OCI-LY7 (cell line): ENCODE measurements at places on chromosomes 7 and 10.

DNA sequence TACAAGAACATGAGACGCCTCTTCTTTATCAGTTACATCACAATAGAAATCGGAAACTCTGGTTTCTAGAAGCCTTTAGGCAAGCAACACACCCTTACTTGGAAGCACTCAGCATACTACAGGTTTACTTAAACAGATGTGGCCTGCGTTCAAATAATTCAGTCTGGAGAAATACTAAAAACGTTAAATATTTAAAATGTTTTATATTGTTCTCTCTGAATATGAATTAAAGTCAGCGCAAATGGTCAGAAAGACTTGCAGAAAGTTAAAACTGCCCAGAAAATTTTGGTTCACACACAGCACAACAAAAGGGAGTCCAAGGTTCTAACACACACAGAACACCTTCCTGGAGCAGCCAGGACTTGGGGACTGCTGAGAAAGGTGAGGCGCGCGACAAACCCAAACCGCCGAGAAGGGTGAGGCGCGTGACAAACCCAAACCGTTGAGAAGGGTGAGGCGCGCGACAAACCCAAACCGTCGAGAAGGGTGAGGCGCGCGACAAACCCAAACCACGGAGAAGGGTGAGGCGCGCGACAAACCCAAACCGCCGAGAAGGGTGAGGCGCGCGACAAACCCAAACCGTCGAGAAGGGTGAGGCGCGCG, 25.8 kb downstream of the ESYT2 start:
- no peak for DNase-seq

GRCh38 chr7:105980645-105981396, 17.8 kb downstream of the CDHR3 start:
- no peak for DNase-seq

DNA sequence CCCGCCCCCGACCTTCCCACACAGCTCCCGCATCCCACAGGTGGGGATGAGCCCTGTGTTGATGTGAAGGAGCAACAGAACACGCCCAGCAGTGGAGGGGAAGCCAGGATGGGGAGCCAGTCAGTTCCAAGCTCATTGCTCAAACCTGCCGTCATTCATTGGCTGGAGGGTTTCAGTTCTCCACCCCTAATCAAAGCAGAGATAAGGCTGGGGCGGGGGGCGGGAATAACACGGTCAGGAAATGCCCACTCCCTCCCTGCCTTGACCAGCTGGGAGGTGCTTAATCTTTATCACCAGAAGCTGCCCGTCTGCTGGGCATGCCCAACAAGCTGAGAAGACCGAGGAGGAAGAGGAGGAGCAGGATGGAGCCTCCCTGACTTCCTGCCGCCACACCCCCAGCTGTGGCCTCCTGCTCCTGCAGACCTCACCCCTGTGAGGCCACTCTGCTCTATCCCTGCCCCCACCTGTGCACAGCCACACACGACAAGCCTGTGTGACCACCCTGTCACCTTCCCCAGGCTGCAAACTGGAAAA, 265.1 kb downstream of the ZEB1 start:
- no peak for DNase-seq

DNA sequence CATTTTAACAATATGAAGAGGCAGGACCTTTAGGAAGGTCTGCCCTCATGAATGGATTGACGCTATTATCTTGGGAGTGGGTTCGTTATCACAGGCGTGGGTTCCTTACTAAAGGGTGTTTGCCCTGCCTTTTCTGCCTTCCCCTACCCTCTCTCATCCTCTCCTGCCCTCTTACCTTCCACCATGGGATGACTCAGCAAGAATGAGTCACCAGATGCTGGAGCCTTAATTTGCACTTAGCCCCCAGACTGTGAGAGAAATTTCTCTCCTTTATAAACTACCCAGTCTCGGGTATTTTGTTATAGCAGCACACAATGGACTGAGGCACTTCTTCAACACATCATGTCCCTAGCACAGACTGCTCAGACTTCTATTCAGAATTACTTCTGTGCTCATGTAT, 31.4 kb upstream of the ZNF32 start:
- no peak for DNase-seq

- no peak for DNase-seq
Observed at GRCh38 chr7:81430761-81431160, 339.1 kb downstream of the HGF start.

GRCh38 chr7:100694098-100694745, at the start of gene GIGYF1:
Gene GIGYF1, minus strand, starts transcription at chr7:100694250. Its CDS starts 6,012 bp downstream, at chr7:100688238.
- peak; percentile 81 for DNase-seq

GRCh38 chr7:55273186-55273980, 91.8 kb upstream of the LANCL2 start:
- no peak for DNase-seq

- DNase-seq = no peak
Observed at GRCh38 chr10:122054048-122055025, 65.4 kb downstream of the TACC2 start.

DNA sequence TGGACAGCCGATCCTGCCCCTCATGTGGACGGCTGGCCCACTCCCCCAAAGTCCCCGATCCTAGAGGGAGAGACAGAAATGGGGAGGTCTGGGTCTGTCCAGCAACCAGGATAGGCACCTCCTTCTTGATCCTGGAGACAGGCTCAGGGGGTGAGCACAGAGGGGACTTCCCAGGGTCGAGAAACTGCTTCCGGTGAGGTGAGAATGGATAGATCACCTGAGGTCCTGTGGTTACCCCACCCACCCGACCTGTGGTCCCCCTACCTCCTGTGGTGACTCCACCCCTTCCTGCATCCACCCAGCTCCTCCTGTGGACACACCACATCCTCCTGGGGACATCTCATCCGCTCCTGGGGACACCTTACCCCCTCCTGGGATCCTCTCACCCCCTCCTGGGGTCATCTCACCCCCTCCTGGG, 27.4 kb upstream of the RASGEF1A start:
- DNase-seq = no peak
